ENCODE measurements at places on chromosomes 4 and X.

DNA sequence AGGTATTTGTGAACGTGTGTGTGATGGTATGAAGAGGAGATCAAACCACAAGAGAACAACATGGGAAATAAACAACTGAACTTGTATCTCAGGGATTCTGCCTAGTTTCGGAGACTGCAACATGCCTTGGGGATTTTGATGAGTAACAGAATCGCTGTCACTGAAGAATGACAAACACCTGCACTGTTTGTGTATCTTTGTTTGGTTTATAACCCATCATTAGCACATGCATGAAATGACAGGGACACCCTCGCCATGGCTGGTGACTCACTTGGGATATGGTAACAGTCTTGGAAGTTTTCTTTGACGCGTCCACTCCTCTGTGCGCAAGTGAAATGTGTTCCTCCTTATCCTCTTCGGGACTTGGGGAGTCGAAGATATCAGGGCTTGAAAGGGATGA is 30.3 kb upstream of the MAP3K15 start:
- no peak for DNase-seq

DNA sequence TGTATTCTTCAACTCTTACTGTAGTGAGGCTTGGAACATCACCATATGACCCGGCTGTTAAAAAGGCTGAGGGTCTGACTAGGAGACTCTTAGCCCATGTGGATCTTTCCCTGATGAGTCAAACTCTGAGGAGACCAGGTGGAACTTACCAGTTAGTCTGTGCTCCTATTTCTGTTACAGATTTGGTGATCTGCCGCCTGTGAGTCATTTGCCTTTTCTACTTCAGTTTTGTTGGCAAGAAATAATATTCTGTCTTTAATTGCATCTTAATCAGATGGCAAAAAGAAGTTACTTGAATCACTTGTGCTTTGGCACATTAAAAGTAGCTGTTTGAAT is 48.4 kb downstream of the MTM1 start:
- no peak for DNase-seq

GRCh38 chr4:7976634-7977033 is 37.0 kb upstream of the AFAP1 start:
- no peak for DNase-seq

DNA sequence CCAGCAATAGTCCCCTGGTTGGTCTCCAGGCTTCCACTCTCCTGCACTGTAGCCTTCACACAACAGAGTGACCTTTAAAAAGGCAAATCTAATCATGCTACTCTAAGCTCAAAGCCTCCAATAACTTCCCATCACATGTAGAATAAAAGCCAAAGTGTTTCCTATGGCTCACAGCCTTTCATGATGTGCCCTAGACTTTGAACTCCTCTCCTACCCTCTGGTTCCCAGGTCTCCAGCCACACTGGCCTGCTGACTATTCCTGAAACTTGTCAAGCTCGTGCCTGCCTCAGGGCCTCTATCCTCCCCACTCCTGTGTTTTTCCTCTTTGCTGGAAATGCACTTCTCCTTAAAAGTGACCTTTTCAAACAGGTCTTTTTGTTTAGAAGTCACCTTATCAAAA is 3.1 kb downstream of the MANBA start:
- DNase-seq, result no peak

- no peak for DNase-seq
These were observed 24.3 kb upstream of the PGM2 start for GRCh38 chr4:37802068-37802666.

DNA sequence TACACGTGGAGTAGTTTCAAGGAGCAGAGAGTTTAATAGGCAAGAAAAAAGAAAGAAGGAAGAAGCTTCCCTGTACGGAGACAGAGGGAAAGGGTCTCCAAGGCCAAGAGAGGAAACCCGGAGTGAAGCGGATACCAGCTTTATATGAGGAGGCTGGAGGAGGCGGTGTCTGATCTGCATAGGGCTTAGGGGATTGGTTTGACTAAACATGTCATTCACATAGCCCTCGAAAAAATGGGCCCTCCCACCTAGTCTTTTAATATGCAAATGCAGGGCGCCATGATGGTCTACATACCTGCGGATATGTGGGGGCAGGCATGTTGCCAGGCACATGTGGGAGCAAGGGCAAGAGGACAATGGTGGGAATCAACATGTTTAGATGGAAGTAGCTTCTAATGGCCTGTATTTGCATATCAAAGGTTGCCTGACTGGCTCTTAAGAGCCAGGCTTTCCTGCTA is 103.1 kb upstream of the UGT8 start:
- DNase-seq, result no peak

DNA sequence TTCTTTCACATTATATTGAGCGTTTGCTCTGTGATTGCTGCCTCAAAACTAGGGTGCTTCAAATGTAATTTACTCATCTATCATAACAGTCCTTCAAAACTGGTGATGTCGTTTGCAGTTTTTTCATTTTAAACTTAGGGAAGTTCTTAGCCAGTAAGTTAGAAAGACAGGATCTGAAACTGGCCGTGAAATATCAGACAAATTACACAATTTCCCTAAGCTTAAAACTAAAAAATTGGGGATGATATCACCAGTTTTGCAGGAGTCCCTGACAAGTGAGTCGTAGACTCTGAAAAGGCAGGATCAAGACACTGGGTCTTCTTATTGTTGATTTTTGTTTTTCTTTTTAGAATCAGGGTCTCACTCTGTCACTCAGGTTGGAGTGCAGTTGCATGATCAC is 44.8 kb downstream of the MOB1B start:
- no peak for DNase-seq

GRCh38 chrX:1139185-1139500 is 73.3 kb downstream of the CRLF2 start:
- no peak for DNase-seq

GRCh38 chrX:38548508-38548907 is 12.8 kb upstream of the TSPAN7 start:
- DNase-seq, result no peak

DNA sequence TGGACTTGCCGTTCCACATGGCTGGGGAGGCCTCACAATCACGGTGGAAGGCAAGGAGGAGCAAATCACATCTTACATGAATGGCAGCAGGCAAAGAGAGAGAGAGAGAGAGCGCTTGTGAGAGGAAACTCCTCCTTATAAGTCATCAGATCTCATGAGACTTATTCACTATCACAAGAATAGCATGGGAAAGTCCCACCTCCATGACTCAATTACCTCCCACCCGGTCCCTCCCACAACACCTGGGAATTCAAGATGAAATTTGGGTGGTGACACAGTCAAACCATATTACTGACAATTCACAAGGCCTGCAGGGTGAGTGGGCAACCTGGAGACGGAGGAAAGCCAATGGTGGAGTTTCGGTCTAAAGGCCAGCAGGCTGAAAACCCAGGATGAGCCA is 394.3 kb upstream of the TRAM1L1 start:
- DNase-seq, result peak; percentile 0

GRCh38 chr4:156638334-156638733 is 333.3 kb downstream of the PDGFC start:
- DNase-seq, result no peak

DNA sequence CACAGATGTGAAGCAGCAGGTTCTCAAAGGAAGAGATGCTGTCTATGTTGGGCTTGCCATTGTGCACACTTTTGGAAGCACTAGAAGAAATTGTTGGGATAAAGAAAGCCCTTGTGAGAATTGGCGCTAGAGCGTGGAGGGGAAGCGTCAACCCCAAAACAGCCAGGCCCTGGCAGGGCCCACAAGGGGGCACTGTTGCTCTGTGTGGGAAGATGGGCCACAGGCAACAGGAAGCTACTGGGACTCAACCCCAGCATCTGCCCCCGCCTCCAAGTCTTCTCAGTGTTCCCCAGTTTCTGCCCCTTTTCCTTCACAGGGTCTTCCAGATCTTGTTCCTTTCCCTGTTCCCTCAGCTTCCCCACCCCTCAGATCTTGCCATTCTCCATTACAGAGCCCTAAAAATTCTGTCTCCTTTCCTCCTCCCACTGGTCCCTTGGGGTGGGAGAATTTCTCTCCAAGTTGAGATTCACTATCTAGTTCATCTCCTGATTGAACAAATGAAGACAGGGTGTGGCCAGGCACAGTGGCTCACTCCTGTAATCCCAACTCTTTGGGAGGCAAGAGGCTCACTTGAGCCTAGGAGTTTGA is 85.5 kb downstream of the STARD8 start:
- DNase-seq, result peak; percentile 43

All from stimulated activated CD4-positive, alpha-beta T cell treated with anti-CD3 and anti-CD28 coated beads, TNF-alpha, amount 100 ng/mL, for 48 hours (primary cell).